H4 (cell line): ENCODE measurements at places on chromosomes 6 and 20. TPM values are rescaled to one million over a fixed set of nuclear protein-coding genes. Genes with fewer than 3 reads are reported as not detected.

The JPH2 gene
- total RNA-seq, result 0.15 TPM in 1 of 2 replicates, not detected in the other

The C20orf202 gene
- not detected in 2 replicates for total RNA-seq

The MAP3K5 gene
- 2.1 and 2.2 TPM in 2 replicates for total RNA-seq

The LY6G6C gene
- total RNA-seq, result not detected in 2 replicates

GRCh38 chr6:145551164-145551563 is 184.2 kb downstream of the EPM2A start:
- DNase-seq, result no peak

DNA sequence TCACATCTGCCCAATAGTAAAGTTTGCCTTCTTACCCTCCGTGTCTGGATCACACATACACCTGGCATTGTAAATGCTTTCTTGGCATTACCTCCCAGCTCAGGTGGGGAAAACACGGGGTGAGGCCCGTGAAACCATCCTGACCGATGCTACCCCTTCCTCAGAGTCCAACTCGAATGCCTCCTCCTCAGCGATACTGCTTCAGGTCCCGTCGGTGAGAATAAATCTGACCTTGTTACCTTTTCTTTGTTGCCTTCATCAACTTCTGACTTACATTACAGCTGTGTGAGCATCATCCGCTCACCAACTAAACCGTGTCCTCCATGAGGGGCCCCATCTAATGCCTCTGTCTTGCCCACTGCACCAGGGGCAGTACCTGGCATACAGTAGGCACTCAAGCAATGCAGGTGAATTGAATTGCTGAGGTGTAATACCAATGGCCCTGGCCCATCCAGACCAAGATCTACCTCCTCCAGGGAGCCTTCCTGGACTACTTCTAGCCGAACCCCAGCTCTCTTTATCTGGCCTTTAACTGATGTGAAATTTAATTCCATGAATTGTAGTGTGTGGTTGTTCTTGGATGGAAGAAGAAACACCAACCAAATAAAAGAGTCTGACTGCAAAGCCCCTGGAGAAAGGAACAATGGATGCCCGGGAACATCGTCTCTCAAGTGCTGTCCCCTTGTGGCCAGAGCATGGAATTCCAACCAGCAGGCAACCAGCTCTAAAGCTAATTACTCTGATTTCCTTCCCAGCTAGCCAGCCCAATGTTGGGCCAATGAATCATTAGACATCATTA is 141.5 kb downstream of the ANKRD60 start:
- peak; percentile 58 for DNase-seq

- no peak for DNase-seq
Observed at GRCh38 chr20:33061658-33062028, 7.9 kb downstream of the BPIFB3 start.

- no peak for DNase-seq
Observed at GRCh38 chr6:149340200-149340599, 22.7 kb downstream of the TAB2 start.

- DNase-seq, result no peak
Observed at GRCh38 chr20:17418737-17419136, 112.4 kb downstream of the BFSP1 start.

DNA sequence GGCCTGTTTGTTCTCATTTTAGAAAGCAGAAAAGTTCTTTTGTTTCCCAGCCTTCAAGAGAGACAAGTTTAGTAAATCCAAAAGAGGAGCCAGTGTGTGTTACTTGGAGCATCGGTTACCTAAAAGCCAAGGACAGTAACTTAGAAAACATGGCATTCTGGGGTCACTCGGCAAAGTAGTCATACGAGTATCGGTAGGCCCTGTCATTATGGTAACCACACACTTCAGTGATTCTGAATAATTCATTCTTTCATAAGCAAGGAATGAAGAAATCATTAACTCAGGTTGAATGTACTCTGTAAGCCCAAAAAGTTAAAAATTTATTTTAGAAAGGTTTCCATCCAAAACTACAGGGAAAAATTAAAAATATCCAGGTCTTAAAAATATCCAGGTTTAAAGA is 34.0 kb downstream of the CNKSR3 start:
- DNase-seq, result no peak

GRCh38 chr6:122109075-122109474 is 290.4 kb upstream of the HSF2 start:
- DNase-seq, result no peak
